Stimulated activated CD4-positive, alpha-beta T cell treated with anti-CD3 and anti-CD28 coated beads, Interleukin-1b, Interleukin-23, amount 100 ng/mL, for 4 hours (primary cell): ENCODE measurements at places on chromosomes 2 and 18.

DNA sequence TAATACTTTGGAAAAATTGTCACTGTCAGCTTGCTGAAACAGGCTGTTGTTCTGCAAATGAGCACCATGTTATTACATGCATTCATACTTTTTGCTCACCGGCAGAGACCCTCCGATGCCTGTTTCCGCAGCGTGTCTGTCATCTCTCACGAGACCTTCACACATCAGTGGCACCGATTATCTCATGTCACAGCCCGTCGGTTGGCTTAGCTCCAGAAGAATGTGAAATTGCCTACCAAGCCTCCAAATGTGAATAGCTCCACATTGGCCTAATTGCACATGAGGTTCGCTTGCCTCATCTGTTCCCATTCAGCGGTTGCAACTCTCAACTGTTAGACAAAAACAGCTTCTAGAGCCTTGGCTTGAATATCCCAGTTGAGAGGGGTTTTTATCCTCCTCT, 233.0 kb downstream of the ACTR3 start:
- DNase-seq, result no peak

DNA sequence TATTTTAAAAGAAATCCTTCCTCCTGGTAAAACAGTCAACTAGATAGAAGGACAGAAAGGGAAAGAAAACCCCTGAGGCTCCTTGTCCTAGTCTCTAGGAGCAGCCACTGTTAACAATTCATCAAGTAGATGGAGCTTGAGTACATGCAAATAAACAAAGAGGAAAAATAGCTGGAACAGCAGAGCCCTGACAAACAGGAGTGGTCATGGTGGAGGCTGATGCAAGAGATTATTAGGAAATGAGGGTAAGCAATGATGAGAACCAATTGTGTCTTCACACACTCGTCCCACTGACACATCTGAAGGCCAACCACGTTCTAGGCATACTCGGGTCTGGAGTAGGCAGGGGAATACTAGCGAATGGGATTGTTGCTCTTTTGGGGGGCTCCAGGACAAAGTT, 9.2 kb downstream of the DLGAP1 start:
- no peak for DNase-seq

GRCh38 chr2:61763605-61764034, 90.2 kb downstream of the FAM161A start:
- no peak for DNase-seq

DNA sequence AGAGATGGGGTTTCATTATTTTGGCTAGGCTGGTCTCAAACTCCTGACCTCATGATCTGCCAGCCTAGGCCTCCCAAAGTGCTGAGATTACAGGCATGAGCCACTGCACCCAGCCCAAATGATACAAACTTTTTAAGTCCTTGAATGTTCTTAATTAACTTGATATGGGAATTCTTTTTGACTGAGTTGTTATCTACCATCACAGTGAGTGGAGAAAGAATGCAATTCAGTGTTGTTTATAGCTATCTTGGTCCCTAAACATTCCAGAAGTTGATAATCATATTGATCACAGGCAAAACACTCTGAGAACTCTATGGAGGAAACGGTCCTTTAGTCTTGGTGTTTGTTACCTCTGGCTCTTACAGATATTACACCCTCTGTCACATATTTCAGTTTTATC, 1072.5 kb downstream of the SUCLG1 start:
- no peak for DNase-seq

DNA sequence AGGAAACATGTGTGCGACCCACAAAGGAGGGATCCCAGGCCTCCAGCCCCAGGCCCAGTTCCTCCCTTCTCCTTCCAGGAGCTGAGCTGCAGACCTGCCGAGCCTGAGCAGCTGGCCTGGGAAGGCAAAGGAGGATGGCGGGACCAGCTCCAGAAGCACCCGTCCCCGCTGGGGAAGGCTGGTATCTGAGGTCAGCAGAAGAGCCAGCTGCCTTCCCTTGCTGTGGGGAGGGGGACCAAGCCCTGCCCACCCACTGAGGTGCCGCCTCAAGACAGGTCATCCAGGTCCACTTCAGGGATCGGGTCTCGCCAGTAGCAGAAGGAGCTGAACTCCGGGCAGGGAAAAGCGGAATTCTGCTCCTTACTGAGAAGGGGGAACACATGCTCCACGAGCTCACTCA, 73.2 kb downstream of the EMILIN2 start:
- no peak for DNase-seq

GRCh38 chr18:58288921-58289797, 245.1 kb downstream of the NEDD4L start:
- no peak for DNase-seq

- no peak for DNase-seq
Observed at GRCh38 chr2:237546876-237547395, 19.4 kb upstream of the PRLH start.

DNA sequence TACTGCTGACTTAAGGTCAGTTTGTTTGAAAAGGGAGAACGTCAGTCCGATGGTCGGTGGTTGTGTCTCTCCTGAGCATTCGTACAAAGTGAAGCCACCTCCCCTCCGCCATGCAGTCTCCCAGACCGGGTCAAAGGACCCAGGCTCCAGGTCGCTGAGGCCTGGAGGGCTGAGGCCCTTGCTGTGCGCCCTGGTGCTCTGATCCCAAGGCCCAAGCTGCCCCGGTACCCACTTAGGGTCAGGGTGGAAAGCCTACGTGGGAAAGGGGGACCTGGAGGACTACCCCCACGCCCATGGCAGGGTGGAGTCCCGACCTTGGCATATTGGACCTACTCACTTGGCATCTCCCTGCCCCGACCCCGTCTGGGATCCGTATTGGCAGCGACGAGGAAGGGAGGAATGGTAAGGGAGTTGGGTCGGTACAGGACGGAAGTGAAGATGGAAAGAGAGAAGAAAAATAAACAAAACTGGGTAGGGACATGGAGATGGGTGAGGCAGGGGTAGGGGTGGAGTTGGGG, 8.0 kb upstream of the SIX3 start:
- no peak for DNase-seq

DNA sequence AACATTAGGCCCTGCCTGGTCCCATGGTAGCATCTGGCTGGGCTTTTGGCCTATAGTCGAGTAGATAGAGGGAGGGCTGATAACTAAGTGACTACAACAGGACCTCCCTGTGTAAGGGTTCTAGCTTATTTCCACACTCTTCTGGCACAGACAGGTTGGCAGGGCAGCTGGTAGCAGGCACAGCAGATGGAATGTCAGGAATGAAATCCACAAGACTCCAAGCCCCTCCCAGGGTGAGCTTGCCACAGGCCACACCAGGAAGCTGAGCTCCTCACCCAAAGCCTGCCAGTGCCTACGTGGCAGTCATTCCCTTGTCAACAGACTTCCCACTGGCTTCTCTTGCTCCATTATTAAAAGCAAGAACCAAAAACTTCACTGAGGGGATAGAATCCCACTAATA, 20.7 kb upstream of the C1QL2 start:
- no peak for DNase-seq

GRCh38 chr18:68699043-68699442, 15.9 kb downstream of the TMX3 start:
- no peak for DNase-seq

DNA sequence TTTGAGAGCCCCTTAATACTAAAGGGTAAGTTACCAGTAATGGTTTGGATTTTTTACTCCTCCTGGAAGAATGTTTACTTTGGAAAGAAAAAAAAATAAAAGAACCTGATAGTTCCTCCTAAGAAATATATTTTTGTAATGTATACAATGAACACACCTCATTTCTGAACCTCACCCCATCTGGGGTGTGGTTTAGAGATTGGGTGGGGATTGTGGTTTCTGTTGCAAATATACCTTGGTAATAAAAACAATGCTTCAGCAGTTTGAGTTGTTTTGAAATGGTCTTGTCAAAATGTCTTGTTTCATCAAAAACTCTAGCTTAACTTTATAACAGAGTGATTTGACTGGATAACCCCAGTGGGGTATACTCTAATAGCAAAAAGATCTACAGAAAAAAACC, 448.9 kb upstream of the MEIS1 start:
- DNase-seq, result no peak

GRCh38 chr2:220837226-220837625, 734.9 kb downstream of the EPHA4 start:
- no peak for DNase-seq

GRCh38 chr2:180970016-180970415, 10.4 kb upstream of the UBE2E3 start:
- no peak for DNase-seq

- DNase-seq, result no peak
Observed at GRCh38 chr18:34805103-34805877, 95.2 kb downstream of the DTNA start.

DNA sequence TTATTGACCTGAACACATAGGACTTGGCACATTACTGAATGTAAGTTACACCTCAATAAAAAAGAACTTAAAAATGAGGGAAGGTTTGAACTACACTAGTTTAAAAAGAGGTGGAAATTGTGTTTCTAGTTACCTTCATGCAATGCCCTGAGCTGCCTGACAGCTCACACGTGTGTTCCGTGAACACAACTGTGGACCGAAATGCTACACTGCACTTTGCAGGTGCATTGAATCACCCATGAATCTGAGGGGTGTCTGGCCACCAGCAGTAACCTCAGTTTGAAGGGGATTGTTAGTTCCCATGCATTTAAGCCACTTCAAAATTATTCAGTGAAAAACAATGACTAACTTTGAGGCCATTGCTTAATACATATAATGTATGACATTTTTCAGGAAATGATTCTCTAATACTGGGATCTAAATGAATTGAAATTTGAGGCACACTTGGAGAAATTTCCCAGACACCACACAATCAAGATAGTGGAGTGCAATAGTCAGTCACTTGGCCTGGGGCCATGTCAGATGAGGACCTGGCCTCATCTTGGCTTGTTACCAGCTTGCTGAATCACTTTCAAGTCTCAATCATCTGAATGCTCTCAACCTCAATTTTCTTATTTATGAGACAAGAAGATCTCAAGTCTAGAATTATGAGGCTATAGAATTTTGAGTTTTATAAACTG, 59.3 kb downstream of the MYL12B start:
- DNase-seq, result no peak

- no peak for DNase-seq
Observed at GRCh38 chr2:128590309-128591021, 271.8 kb upstream of the HS6ST1 start.

- no peak for DNase-seq
Observed at GRCh38 chr18:22344445-22344844, 73.3 kb downstream of the CTAGE1 start.

GRCh38 chr2:119771331-119771730, 11.6 kb downstream of the PTPN4 start:
- DNase-seq, result no peak

DNA sequence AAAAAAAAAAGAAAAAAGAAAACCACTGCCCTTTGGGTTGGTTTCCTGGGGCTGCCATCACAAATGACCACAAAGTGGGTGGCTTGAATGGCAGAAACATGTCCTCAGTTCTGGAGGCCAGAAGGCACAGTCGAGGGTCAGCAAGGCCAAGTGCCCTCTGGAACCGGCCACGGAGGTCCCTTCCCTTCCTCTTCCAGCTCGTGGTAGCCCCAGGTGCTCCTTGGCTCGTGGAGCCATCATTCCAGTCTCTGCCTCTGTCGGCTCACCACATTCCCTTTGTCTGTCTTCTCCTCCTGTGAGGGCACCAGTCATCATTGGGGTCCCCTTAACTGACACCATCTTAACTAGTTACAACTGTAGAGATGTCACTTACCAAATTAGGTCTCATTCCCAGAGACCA, 8.5 kb upstream of the NFATC1 start:
- DNase-seq, result no peak

- DNase-seq, result no peak
Observed at GRCh38 chr2:62738981-62739936, 33.7 kb downstream of the EHBP1 start.

GRCh38 chr18:37673671-37674070, 108.1 kb upstream of the CELF4 start:
- DNase-seq, result no peak

GRCh38 chr2:98926601-98927000, 9.4 kb downstream of the CRACDL start:
- DNase-seq, result no peak

DNA sequence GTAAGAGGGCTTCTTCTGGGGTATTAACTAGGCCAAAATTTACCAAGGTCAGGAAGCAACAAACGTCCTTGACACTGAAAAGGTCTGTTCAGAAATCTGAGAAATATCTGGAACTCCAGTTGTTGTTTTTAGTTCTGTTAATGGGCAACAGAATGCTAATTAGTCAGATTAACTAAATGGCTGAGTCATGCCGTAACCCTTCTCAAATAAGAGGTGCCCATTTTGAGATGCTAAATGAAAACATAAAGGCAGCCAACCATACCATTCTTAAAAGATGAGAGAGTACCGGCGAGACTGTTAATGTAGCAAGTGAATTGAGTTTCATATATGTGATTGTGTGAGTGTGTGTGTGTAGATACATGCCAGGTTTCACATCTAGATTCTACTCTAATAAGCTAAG, 147.9 kb upstream of the GAREM1 start:
- DNase-seq, result no peak

DNA sequence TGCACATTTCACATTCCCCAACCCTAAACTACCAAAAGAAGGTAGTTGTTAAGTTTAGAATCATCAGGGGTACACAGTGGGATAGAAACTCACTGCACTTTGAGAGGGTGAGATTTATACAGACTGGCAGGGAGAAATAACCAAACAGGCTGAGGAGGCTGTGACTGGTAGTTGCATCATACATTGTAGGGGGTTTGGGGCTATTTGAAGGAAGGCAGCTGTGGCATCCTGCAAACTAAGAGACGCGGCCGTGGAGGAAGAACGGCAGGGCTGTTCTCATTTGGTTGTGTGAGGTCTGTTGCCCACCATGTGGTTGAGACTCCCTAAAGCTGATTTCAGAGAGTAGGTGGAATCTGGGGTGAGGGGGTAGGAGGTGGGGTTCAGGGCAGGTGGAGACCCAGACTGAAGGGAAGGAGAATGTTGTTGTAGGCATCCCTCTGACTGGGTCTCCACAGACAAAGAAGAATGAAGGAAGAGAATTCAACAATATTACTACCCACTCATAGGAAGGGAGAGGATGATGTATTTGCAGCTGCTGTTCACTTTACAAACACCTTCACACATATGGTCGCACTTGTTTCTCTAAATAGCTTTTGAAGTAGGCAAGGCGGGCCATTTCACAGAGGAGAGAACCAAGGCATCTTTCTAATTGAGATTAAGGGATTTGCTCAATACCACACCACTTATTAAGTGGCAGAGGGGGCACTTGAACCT, 170.9 kb upstream of the SIX2 start:
- DNase-seq, result no peak

- DNase-seq, result no peak
Observed at GRCh38 chr2:134212746-134213145, 41.1 kb upstream of the MGAT5 start.

DNA sequence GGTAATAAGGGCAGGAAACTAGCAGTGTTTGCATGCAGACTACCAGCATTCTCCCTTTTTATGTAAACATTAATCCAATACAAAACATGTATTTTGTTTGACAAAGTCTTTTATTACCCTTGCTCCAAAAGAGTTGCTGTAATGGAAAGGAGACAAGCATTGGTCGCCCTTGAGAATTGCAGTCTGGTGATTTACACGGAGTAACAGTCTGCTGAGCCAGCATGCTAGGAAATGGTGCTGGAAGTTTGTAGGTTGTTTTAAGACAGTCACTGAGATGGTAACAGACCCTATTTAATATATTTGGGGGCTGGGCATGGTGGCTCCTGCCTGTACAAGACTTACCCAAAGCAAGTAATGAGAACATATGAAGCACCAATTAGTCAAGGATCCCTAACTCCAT, 2.8 kb upstream of the PRKCE start:
- no peak for DNase-seq
